Peyer's patch (tissue), 4 donors: ENCODE measurements at places on chromosomes 11 and 22.
A peak's percentile ranks its signal among the peaks of the same experiment; 100 is the strongest.

DNA sequence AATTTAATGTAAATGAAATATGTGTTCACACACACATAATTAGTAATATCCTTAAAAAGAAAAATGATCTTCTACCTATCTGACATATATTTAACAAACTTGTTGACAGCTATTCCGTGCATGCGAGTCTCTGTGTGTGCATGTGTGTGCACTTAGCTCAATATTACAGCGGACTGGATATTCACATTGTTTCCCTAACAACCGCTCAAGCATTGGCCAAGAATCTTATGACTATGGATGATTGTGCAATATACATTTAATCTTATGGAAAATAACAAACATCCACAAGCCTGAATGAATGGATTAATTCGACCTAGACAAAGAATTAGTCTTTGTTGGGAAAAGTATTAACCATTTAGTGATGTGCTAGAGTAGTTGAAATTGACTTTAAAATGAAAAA, 1078.6 kb downstream of the LRRC4C start:
- no peak for DNase-seq

DNA sequence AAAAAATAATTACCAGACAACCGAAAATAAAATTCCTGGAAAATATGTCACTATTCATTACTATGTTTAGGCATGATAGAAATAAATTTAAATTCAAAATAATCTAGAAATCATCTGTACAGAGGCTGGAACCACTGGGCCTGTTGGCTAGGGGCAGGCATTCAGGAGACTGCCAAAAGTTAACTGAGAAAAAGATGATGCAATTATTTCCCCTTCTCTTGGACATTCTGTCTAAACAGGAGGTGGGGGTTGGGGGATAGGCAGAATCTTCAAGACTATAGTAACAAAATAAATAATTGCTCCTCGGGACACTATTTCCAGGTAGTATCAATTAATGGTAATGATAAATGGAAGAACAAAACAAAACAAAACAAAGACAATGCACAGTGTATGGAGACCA, 14.1 kb downstream of the BTBD10 start:
- no peak for DNase-seq

GRCh38 chr11:91608677-91609076, 615.9 kb upstream of the FAT3 start:
- no peak for DNase-seq

DNA sequence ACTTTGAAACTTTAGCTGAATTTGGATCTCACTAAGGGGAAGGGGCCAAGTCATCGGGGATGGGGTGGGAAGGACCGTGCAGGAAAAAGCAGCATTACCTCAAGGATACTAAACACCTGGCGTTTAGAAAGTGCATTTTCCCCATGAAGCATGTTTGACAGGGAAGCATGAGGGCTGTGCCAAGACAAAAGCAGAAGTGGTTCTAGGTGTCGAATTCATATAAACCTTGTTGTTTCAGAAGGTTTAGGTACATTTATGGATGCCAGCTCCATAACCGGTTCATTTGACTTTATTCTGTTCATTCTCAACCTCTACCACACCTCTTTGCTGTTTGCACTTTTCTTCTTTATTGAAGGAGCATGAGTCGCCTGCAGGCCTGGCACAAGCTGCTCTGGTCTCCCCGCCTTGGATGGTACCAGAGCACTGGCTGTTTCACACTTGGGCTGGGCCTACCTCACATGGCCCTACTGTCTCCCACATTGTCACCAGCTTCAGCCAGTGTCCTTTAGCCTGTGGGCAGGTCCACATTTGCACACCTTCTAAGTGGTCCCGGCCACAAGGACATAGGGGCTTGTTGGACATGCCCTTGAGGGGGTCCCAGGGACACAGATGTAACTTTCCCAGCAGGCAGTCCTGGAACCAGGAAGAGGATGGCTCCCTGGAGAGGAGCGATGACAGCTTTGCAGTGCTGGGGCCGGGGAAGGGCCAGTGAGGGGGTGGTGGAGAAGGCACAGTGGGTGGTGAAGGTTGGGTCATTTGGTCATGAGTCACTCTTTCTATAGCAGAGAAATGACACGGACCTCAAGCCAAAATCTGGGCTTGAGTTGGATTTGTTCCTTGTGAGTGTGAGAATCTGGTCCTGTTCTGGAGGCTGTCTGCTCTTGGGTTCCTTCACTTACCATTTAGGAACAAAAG, 3.2 kb upstream of the ST14 start:
- DNase-seq, result no peak

DNA sequence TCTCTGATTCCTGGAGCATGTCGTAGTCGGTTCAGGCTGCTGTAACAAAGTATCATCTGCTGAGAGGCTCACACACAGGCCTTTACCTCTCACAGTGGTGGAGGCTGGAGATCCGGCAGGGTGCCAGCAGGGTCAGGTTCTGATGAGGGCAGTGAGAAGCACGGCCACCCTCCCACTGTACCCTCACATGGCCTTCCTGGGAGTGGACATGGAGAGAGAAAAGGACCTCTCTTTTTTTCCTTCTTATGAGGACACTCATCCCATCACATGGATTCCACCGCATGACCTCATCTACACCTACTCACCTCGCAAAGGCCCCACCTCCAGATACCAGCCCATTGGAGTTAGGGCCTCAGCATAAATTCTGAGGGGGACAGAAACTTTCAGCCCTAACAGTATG, 99.5 kb downstream of the BCR start:
- no peak for DNase-seq

- DNase-seq, result no peak
Observed at GRCh38 chr11:29127461-29127860, 889.4 kb downstream of the KCNA4 start.

DNA sequence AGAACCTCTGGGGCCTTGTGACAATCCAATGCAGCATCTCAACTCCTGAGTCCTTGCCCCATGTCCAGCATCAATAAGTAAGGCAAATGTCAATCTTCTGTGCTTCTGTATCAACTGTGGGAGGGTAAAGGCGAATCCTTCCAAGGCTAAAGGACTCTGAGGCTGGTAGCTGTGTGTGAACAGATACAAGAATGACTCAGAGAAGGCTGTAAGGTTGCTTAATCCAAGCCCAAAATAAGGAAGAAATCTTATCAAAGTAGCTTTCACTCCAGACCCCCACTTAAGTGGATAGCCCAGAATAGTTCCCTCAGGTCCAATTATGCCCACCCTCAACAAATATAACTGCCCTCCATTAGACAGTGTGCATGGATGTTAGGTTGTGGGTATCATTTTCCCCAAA, 28.1 kb upstream of the SCGB1A1 start:
- DNase-seq, result no peak

- no peak for DNase-seq
Observed at GRCh38 chr11:126405906-126406305, 50.4 kb downstream of the ST3GAL4 start.

DNA sequence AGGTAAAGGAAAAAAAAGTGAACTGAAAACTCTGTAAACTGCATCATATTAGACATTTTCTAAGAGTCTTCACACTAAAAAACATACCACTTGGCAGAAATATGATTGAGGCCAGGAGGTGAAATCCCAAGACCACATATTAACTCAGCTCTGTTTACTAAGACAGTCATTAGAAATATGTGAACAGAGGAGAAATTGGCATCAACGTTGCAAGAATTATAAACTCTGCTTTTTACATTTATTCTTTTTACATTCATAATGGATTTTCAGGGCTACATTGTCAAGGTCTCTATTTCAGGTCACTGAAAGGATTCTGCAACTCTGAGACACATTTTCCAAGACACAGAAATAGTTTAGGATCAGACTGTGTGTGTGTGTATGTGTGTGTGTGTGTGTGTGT, 1364.0 kb downstream of the LRRC4C start:
- DNase-seq, result no peak

GRCh38 chr11:36948460-36949127, 350.6 kb upstream of the RAG2 start:
- no peak for DNase-seq

DNA sequence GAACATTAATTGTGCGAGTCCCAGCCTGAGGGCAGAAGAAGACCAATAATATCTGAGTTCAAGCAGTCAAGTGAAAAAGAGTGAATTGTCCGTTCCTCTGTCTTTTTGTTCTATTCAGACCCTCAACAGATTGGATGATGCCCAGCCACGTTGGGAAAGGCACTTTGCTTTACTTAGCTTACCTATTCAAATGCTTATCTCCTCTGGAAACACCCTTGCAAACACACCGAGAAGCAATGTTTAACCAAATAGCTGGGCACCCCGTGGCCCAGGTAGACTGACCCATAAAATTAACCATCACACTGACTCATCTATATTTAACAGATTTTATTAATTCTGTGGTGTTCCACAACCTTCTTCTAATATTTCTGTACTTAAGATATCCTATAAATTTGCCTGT, 9.3 kb downstream of the OOSP4A start:
- DNase-seq, result no peak

DNA sequence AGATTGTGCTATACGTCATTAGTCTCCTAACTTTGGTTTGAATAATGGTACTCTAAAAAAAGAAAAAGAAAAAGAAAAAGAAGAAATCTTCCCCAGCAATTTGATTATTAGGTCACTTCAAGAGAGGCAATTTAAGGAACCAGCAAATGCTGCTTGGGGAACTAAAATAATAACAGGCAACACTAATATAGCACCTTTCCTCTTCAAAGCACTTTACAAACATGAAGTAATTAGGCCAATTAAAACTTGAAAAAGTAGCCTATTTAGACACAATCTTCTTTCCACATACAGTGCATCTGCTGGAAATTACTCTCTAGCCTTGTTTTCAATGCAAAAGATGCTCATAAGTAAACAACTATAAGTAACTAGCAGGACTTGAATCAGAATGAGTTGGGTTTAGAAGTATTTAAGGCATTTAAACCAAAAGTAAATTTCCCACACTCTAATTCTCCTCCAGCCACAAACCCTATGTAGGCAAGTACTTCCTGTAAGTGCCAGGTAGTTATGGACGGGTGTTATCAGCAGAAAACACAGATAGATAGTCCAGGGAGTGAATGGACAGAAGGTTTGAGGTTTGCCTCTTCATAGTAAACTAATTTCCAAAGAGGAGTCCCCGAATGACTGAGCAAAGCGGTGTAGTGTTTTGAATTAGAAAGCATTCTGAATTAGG, 44.5 kb downstream of the LRRC4C start:
- no peak for DNase-seq

DNA sequence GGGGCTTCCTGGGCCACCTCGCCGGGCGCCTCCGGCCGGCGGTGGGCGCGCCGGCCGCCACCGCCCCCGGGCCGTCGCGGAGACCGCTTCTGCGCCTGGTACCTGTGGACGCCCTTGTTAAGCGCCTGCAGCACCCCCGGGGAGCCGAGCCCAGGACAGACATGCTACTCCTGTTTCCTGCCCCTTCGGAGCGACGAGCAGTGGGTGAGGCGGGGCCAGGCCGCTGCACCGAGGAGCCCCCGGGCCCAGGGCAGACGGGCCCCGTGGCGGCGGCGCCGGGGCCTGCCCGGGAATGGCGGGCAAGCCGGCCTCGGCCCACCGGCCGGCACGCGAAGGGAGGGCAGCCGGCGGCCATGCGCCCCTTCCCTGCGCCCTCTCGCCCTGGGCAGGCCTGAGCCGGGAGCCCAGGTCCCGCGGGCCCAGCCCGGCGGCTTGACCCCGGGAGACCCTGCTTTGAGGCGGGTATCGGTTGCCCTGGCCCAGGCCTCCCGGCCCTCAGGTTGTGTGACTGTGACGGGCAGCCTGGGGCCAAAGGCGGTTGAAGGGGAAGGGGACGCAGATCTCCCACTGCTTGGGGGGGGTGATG, 789 bp upstream of the KDM2A start:
- no peak for DNase-seq

GRCh38 chr22:26556904-26557303, 33.0 kb downstream of the TPST2 start:
- no peak for DNase-seq

- DNase-seq, result no peak
Observed at GRCh38 chr11:28542561-28542960, 434.4 kb downstream of the METTL15 start.

- DNase-seq, result no peak
Observed at GRCh38 chr22:24894220-24894975, 52.1 kb downstream of the LHFPL7 start.

GRCh38 chr11:118961591-118961990, 5.5 kb downstream of the UPK2 start:
- no peak for DNase-seq

- no peak for DNase-seq
Observed at GRCh38 chr11:3641701-3642070, at the start of gene ART5. TSS of gene ART5 (minus strand) at chr11:3641992. CDS start at chr11:3641862, 130 bp downstream.

DNA sequence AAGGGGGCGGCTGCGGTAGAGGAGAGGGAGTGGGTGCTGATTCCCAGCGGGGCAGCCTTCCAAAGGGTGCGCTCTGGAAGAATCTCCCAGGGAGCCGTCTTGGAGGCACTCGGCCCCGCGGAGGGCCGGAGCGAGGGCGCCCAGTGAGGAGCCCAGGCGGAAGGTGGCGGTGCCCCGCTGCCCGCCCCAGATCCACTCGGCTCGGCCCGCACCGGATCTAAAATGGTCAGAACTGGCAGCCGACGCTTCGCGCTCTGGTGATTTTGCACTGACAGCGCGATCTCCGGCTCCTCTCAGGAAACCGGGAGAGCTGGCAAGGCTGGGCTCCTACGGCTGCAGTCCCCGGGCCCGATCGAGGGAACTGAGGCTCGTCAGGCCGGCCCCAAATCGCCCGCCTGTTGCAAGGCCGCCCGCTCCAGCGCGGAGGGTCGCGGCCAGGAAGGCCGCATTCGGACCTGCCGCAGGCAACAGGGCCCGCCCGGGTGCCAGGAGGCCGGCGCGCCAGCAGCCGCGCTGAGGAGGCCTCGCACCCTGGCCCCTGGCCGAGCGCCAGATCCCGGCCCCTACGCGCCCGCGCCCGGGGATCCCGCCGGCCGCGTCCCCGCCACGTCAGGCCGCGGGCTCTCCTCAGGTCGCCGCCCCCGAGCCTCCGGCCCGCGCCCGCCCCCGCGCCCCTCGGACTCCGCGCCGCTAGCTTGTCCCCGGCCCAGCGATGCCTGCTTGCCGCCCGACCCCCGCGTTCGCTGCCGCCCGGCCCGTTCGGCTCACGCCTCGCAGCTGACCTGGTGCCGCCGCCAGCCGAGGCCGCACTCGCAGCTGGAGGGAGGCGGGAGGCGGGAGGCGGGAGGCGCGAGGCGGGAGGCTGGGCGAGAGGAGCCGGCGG, at the start of gene KLHL22:
KLHL22 (minus strand) TSS at position 818 of the 883 bp plus-strand sequence. CDS start 6,584 bp downstream, outside the sequence.
- DNase-seq, result peak; percentile 66

- no peak for DNase-seq
Observed at GRCh38 chr22:45344334-45344733, 34.6 kb downstream of the FAM118A start.

GRCh38 chr11:28529046-28529445, 420.9 kb downstream of the METTL15 start:
- DNase-seq, result no peak
